ENCODE measurements at places on chromosomes 2 and 18. TPM values are rescaled to one million over a fixed set of nuclear protein-coding genes. Genes with fewer than 3 reads are reported as not detected.

Gene NDUFV2
- 200 TPM for total RNA-seq

DNA sequence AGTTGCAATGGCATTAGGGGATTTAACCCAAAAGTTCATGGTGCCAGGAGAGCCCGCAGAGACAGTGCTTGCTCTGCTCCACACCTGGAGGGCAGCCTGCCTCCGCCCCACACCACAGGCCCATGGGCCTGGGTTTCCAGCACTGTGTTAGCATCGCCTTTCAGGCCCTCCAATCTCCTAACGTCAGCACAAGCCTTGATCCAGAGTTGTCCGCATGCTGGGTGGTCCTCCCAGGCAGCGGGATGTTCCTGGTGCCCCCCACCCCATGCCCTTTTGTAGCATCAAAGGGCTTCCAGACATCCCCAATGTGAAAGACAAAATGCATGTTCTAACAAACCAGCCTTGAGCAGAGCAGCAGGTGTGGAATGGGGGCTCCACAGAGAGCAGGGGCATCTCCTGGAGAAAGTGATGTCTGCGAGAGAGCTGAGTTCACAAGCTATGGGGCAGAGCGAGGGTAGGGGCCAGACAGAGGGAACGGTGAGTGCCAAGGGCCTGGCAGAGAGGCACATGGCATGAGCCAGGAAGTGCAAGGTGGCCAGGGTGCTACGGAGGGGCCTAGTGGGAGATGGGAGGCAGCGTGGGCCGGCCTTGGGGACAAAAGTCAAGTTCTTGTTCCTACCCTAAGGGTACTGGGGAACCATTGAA lies 119.2 kb downstream of the CYP26B1 start:
- no peaks in the 10 kb centered on the region for H3K4me1 ChIP-seq
- DNase-seq = no peak
- no peaks in the 10 kb centered on the region for H3K27me3 ChIP-seq
- H3K27ac ChIP-seq = no peak overlapping the region

GRCh38 chr2:199848389-199849130 lies 2.4 kb downstream of the FTCDNL1 start:
- no peak overlapping the region for H3K27ac ChIP-seq
- H3K4me1 ChIP-seq = peaks cover 7% of the 10 kb centered on the region
- H3K27me3 ChIP-seq = peaks cover 7% of the 10 kb centered on the region
- H3K4me3 ChIP-seq = no peak overlapping the region

GRCh38 chr2:11543337-11544216 lies 9.7 kb downstream of the GREB1 start:
- H3K27ac ChIP-seq = no peak overlapping the region
- DNase-seq = no peak
- peaks cover 17% of the 10 kb centered on the region for H3K27me3 ChIP-seq
- H3K36me3 ChIP-seq = no peaks in the 10 kb centered on the region
- H3K4me1 ChIP-seq = no peaks in the 10 kb centered on the region
- H3K4me3 ChIP-seq = no peak overlapping the region
